ENCODE measurements at places on chromosomes 7 and 10.

DNA sequence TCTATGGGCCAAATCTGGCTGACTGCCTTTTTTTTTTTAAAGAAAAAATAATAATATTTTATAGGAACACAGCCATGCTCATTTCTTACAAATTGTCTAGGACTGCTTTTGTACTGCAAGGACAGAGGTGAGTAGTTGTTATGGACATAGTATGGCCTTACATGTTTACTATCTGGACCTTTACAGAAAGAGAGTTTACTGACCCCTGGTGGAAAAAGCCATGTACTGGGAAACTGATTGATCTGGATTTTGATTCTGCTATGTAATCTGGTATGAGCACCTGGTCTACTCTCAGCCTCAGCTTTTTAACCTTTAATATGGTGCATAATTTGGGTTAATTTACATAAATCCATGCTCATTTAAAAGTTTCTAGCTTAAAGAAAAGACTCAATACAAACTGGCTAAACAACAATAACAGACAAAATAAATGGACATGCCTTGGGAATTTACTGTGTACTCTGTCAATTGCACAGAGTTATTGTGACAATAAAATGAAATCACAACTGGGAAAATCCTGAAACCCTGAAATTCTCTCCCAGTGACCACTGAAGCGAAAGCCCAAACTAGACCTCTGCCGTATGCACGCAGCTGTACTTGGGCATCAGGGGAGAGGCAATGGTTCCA is 260.7 kb downstream of the BMPER start:
- DNase-seq, result no peak

- no peak for DNase-seq
Observed at GRCh38 chr7:106317971-106318370, 33.2 kb upstream of the NAMPT start.

GRCh38 chr10:19815036-19815730 is 1.0 kb upstream of the PLXDC2 start:
- DNase-seq, result no peak

DNA sequence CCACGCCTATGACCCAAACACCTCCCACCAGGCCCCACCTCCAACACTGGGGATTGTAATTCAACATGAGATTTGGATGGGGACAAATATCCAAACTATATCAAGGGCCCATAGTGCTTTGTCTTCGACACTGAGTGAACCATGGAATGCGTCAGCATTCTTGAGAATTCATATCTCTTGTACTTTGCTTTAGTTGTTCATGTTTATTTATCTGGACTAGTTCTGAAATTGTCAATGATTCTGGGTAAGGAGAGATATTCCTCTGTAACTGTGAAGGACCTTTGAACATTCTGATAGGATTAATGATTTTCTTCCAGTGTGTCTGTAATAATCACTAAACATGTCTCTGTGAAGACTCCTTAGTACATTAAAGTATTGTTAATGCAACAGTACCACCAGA is 374.8 kb downstream of the LRMDA start:
- DNase-seq, result no peak

DNA sequence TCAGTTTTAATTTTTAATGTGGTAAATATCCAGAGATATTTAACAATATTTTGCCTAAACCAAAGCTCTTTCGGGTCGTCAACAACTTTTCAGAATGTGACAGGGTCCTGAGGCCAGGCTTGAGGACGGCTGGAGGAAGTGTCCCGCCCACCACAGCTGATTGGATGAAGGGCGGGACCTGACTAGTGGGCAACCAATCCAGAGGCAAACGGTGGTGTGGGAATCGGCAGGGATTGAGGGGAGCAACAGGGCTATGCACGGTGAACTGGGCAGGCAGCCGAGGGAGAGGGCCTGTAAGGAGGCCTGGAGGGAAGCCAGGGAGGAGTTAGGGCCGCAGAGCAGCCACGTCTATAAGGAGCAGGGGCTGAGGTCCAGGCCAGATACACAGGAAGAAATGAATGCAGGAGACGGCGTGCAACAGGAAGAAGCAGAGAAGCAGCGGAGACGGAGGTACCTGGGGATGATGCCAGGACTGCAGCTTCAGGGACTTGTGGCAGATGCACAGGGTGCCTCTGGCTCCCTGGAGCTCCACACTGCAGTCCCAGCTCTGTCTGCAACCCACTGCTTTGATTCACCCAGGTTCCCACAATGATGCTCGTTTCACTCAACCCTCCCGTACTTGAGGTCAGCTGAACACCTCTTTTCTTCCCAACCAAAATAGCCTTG is 46.1 kb upstream of the ZMIZ1 start:
- DNase-seq, result no peak

DNA sequence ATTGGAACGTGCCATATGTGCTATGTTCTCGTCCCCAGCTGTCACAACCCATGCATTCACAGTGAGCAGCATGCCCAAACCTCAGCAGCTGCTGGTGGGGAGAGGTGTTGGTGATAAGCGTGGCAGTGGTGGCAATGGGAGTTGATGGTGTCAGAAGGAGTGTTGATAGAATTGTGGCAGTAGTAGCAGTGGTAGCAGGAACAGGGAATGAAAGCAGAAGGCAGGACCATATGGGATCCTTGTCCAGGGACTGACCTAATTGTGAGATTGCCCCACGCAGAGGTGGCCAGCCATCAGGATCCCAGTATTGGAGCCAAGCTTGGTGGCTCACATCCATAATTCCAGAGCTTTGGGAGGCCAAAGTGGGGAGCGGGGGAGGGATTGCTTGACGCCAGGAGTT is 276.3 kb downstream of the GALNT17 start:
- no peak for DNase-seq

DNA sequence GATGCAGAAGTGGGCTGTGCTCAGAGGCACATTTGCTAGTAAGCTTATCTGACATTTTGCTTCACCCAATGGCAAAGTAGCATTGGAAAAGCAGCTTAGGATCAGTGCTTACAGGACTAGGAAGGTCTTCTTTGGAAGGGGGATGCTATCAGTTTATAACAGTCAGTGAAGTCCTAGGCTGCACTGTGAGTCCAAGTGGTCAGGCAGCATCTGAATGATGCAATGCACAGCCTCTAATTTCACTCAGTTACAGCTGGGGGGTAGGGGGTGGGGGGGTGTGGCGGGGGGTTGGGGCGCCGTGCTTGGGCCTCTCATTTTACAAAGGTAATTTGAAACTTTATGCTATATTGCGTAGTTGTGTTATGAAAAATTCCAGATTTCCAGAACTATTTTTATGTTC is 652.3 kb upstream of the MGMT start:
- DNase-seq, result no peak

DNA sequence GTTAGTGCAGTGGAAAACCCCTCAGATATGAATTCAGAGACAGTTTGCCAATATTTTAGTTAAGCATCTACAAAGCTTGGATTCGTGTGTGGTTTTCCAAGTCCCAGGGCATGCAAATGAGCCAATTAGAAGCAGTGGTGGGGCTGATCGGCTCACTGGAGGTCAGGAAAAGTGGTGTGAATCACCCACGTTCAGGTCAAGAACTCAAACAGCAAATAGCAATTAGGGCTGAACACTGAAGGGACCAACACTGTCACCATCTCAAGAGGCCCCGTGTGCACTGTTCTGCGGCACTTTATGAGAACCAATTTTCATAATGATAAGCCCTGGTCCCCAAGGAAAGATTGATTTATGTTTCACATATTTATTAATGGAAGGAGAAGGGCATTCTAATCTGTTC is 68.9 kb downstream of the ADARB2 start:
- DNase-seq, result no peak

DNA sequence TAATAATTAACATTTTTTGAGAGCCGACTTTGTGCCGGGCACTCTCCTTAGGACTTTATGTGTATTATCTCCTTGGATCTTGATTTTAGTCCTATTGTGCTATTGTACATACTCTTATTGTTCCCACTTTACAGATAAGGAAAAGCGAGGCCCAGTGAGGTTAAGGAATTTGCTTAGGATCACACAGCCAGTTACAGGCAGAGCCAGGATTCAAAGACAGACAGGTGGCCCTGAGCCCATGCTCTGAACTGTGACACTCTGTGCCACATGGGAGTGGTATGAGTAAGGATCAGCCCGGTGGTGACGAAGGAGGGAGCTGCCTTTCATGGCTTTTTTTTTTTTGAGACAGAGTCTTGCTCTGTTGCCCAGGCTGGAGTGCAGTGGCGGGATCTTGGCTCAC is 15.8 kb upstream of the GNA12 start:
- no peak for DNase-seq

DNA sequence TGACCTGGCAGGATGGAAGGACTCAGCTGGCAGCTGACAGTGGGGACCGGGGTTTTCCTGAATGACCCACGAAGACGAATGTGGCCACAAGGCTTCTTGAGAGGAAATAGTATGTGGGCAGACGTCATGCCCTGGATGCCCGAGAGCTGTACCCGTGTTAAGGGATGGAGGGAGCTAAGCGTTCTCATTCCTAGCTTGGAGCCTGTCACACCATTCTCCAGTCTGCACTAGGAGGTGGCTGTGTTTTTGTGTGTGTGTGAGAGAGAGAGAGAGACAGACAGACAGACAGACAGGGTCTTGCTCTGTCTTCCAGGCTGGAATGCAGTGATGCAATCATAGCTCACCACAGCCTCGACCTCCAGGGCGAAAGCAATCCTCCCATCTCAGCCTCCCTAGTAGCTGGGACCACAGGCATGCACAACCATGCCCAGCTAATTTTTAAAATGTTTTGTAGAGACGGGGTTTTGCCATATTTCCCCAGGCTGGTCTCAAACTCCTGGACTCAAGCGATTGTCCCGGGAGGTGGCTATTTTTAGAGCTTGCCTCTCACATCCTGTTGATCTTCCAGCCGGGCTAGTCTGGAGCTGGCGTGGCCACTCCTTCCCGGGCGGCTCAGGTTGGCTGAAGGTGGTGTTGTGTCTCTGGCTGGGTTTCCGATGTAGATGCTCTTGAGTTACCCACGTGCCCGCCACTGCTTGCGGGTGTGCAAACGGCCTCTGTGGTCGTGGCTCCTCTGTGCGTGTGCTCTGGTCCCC is 2.1 kb downstream of the AMZ1 start:
- no peak for DNase-seq

- DNase-seq, result no peak
Observed at GRCh38 chr10:32393911-32394310, 47.0 kb upstream of the EPC1 start.

GRCh38 chr7:150668472-150668911 is 17.0 kb upstream of the GIMAP2 start:
- DNase-seq, result peak; percentile 64

- peak; percentile 11 for DNase-seq
Observed at GRCh38 chr10:26621889-26622711, 75.4 kb upstream of the PDSS1 start.

DNA sequence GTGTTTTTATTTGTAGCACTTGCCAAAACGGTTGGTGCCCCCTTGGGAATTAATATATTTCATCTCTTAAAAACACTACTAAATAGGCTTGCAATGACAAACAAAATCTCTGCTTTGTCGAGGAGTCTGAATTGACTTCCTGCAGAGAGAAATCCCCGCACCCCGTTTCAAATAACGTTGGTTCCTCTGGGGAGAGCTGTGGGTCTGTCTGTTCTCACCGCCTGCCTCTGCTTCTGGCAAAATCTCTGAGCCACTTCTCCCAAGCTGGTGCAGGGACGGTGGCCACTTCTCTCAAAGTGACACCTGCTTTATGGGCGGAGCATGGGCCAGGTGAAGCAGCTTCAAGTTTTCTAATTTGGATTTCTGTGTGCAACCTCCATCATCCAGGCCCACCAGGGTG is 186.3 kb upstream of the ADARB2 start:
- DNase-seq, result no peak

GRCh38 chr10:119754085-119754484 is 28.2 kb downstream of the INPP5F start:
- DNase-seq, result no peak

DNA sequence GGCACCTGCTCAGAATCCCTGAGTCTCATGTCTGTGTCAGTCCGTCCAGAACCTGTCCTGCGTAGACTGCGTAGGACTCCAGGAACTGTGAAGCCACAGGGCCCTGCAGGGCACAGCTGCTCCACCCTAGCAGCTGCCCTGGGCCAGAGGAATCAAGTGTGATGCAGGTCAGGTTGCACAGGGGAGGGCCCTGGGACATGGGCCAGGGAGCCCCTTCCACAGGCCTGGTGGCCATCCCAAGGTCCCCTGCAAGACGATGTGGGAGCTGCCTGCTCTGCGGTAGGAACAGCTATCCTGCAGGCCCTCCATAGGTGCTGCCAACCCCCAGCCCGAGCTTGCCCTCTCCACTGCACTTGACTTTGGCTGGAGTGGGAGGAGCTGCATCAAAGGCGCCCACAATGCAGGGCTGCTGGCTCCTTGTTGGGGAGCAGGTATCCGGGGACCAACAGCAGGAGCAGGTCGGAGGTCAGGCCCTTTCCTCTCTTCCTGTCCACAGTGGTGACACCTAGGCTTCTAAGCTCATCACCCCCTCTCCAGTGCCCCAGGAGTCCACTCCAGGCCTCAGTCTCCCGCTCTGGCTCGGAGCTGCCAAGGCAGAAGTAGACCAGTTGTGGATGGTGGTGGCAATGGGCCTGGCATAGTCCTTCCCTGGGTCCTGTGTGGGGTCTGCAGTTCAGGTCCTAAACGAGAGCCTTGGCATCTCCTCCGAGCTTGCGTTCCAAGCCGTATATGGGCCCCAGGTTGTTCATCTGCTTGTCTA is 149.1 kb downstream of the MAPK8 start:
- DNase-seq, result no peak

- no peak for DNase-seq
Observed at GRCh38 chr7:113304104-113304503, 185.8 kb upstream of the SMIM30 start.

- no peak for DNase-seq
Observed at GRCh38 chr7:120944826-120945562, 5.6 kb upstream of the ING3 start.

GRCh38 chr7:139576179-139576973 is 52.9 kb downstream of the CLEC2L start:
- no peak for DNase-seq

DNA sequence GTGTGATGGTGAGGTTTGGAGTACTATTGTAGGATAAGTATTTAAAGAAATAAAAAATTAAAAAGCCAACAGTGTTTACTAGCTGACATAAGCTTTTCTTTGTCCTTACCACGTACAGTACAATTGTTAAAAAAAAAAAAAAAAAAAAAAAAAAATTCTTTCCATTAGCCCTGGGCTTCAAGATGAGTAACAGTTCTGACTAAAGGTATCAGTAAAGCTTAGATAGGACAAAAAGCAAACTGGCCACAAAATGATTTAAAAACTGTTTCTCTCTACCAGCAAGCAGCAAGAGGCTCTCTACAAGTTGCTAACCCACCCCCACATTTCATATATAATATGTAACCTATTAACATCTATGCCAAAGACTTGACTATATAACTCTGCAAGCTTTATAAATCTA is 17.5 kb downstream of the HYCC1 start:
- DNase-seq, result no peak

DNA sequence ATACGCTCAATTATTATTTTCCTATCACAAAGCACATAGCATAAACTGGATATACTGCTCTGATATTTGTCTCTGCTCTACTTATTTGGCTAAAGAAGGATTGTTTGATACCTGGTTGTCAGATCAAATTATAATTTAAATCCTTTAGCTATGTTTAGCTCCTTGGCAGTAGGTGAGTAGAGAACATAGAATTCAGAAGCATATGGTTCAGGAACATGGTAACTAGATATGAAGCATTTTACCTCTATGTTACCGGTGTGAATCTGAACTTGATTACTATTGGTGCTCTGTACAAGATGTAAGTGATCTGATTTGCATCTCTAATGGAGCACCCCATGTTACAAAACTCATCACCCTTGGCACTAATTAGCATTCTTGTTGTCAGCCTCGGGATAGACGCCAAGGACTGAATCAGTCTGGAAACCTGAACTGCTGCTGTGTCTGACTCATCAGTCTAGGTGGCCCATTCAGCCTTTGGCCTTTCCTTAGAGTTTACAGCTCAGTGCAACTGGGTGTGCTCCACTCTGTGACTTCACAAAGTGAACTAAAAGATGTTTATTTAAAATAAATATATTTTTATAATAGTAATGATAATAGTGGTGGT is 12.3 kb upstream of the MYPN start:
- no peak for DNase-seq

Data from activated T-cell treated with anti-CD3 and anti-CD28 coated beads for 24 hours (primary cell).